ENCODE measurements at places on chromosomes 11 and 22. TPM values are rescaled to one million over a fixed set of nuclear protein-coding genes. Genes with fewer than 3 reads are reported as not detected.

DNA sequence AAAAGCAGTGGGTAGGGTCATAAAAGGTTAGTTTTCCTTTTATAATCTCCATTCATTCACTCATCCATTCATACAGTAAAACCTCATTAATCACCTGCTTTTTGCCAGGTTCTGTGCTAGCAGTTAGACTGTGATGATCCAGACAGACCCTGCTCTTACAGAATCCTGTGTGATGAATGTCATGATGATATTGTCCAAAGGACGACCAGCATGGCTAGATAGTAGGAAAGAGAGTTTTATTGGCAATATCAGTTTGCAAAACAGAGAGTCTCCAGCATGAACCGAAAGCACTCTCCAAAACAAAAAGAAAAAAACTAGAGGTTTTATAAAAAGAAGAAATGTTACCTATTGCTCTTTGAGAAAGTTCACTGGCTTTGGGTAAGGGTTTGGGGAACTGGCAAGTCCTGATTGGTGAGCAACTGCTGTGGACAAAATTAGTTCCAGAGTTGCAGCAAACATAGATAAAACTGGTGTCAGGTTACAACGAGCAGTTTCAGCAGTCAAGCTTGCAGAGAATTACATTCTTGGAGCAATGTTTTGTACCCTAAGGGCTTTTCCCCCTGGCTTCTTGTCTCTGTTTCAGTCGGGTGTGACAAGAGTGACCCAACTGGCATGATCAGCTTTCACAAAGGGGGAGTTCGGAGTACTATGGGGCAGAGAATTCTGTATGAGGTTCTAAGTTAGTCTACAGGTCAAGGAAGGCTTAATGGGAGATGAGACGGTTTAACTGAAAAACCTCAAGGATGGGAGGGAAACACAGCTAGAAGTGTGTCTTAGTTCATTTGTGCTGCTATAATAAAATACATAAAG, 58.3 kb downstream of the HSD17B12 start:
- H3K36me3 ChIP-seq: no peaks in the 10 kb centered on the region
- no peak overlapping the region for H3K27ac ChIP-seq
- DNase-seq: no peak
- H3K4me3 ChIP-seq: no peak overlapping the region
- no peaks in the 10 kb centered on the region for H3K27me3 ChIP-seq

DNA sequence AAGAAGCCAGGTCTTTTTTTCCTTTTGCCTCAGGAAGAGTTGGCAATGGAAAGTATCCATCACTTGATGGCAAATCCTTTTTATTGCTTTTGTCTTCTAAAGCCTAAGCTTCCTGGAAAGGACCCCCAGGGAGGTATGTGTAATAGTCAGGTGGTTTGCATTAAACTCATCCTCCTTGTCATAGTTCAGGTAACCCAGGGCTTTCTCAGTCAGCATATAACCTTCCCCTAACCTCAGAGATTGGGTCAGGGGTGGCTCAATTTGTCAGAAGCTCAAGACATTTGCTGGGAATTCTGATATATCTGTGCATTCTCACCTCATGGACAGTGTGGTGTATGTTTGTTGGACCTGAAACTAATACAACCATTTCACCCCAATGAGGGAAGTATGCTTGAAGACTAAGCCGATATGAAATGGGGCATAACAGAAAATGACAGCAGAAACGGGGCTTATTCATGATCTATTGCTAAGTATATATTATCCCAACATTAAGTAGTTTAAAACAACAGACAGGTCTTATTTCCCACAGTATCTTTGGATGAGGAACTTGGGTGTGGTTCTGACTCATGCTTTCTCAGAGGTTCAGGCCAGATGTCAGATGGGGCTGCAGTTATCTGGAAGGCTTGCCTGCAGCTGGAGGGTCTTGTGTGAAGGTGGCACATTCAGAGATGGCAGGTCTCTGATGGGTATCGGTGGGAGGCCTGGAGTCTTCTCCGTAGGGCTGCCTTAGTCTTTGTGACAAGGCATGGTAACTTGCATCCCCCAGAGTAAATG, 135.8 kb upstream of the SPON1 start:
- no peaks in the 10 kb centered on the region for H3K4me1 ChIP-seq
- H3K27me3 ChIP-seq: no peaks in the 10 kb centered on the region
- no peak overlapping the region for H3K27ac ChIP-seq
- DNase-seq: no peak

CLCF1 gene
- 6.3 TPM for total RNA-seq

- no peak for DNase-seq
- peaks cover 36% of the 10 kb centered on the region for H3K36me3 ChIP-seq
- no peaks in the 10 kb centered on the region for H3K4me1 ChIP-seq
- no peak overlapping the region for H3K4me3 ChIP-seq
- H3K27ac ChIP-seq: no peak overlapping the region
Observed at GRCh38 chr11:133928628-133929059, 28.1 kb downstream of the IGSF9B start.

DNA sequence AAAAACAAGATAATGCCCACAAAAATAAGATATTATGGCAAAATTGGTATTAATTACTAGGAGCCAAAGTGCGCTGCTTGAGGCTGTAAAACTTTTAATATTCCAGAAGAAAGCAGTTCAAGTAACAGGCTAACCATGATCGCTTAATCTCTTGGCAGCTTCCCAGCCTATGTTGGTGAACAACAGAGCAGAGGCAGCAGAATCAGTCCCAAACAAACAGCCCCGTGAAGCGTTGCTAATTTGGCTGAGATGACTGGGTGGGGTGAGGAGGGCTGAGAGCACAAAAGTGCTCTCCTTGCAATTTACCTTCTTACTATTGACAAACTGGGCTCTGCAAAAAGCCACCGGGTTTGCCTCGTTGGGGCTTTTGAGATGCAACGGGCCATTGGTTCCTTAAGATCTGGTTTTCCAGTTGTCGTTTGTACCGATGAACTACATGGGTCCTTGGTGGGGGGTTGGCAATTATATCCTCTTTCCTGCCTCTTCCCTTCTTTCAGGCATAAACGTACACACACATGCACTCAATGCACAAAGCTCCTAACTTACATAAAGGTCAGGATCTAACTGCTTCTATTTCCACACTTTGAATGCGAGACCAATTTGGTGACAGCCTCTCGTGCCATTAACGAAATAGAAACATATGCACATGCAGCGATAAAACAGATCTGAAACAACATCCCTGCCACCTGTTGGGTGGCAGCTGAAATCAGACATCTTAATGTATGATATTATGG, 407.6 kb upstream of the CADM1 start:
- no peak for DNase-seq
- H3K36me3 ChIP-seq: no peaks in the 10 kb centered on the region

- H3K4me1 ChIP-seq: peaks cover 52% of the 10 kb centered on the region
- no peaks in the 10 kb centered on the region for H3K36me3 ChIP-seq
- H3K4me3 ChIP-seq: no peak overlapping the region
- no peak for DNase-seq
- H3K27me3 ChIP-seq: no peaks in the 10 kb centered on the region
Observed at GRCh38 chr11:119367661-119368120, 13.8 kb downstream of the USP2 start.

GRCh38 chr11:126159719-126160344, 51.6 kb downstream of the RPUSD4 start:
- no peaks in the 10 kb centered on the region for H3K4me1 ChIP-seq
- DNase-seq: no peak
- no peaks in the 10 kb centered on the region for H3K27me3 ChIP-seq
- H3K4me3 ChIP-seq: no peak overlapping the region
- no peak overlapping the region for H3K27ac ChIP-seq
- no peaks in the 10 kb centered on the region for H3K36me3 ChIP-seq

DNA sequence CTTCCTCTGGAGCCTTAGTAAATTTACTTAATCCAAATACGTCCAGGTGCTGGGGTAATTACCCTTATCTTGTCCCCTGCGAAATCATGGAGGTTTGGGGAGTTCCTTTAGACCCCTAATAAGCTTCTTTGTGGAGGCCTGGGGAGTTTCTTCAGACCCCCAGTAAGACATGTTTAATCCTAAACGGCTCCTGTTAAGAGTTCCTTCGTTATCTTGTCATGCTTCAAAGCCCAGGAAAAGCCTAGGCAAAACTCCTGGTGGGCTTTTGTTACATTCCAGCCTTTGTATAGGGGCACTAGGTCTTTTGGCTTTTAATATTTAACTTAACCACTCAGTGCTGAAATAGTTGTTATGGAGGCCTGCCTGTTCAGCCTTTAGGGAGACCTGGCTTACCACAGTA, 18.1 kb upstream of the PAMR1 start:
- no peak overlapping the region for H3K27ac ChIP-seq
- H3K27me3 ChIP-seq: no peaks in the 10 kb centered on the region
- no peak overlapping the region for H3K4me3 ChIP-seq

DNA sequence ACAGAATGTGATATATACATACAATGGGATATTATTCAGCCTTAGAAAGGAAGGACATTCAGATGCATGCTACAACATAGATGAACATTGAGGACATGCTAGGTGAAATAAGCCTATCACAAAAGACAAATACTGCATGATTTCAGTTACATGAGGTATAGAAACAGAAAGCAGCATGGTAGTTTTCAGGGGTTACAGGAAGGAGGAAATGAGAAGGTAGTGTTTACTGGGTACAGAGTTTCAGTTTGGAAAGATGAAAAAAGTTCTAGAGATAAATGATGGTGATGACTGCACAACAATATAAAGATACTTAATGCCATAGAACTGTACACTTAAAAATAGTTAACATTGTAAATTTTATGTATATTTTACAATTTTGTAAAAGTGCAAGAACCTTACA, 266.7 kb upstream of the C11orf87 start:
- H3K4me3 ChIP-seq: no peak overlapping the region
- DNase-seq: no peak
- no peak overlapping the region for H3K27ac ChIP-seq
- H3K4me1 ChIP-seq: no peaks in the 10 kb centered on the region
- no peaks in the 10 kb centered on the region for H3K27me3 ChIP-seq

DNA sequence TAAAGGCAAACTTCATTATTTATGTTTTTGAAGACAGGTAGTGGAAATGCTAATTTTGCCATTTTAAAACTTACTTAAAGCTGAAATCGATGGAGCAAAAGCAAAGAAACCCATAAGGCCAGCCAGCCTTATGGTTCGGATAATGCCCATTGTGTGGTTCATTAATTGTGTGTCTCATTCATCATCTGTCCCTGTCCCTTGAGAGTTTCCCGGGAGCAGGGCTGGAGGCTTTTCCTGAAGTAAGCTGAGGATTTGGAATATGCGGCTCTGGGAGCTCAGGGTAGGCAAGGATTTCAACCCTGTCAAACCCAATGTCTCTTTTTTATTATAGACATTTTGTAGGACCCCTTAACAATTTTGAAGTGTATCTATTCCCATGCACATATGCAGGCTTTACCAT, 790.0 kb upstream of the KIRREL3 start:
- H3K27ac ChIP-seq: no peak overlapping the region
- H3K36me3 ChIP-seq: no peaks in the 10 kb centered on the region
- H3K4me1 ChIP-seq: no peaks in the 10 kb centered on the region
- H3K27me3 ChIP-seq: no peaks in the 10 kb centered on the region

GRCh38 chr11:27179334-27179733, 138.7 kb downstream of the BBOX1 start:
- no peak overlapping the region for H3K27ac ChIP-seq
- no peaks in the 10 kb centered on the region for H3K27me3 ChIP-seq
- H3K4me3 ChIP-seq: no peak overlapping the region
- H3K4me1 ChIP-seq: no peaks in the 10 kb centered on the region

FGF3 gene
- total RNA-seq: not detected

- no peak overlapping the region for H3K4me3 ChIP-seq
- H3K27me3 ChIP-seq: no peaks in the 10 kb centered on the region
- H3K36me3 ChIP-seq: peaks cover 62% of the 10 kb centered on the region
- no peaks in the 10 kb centered on the region for H3K4me1 ChIP-seq
Observed at GRCh38 chr11:3044004-3044403, 13.2 kb downstream of the CARS1 start.

DNA sequence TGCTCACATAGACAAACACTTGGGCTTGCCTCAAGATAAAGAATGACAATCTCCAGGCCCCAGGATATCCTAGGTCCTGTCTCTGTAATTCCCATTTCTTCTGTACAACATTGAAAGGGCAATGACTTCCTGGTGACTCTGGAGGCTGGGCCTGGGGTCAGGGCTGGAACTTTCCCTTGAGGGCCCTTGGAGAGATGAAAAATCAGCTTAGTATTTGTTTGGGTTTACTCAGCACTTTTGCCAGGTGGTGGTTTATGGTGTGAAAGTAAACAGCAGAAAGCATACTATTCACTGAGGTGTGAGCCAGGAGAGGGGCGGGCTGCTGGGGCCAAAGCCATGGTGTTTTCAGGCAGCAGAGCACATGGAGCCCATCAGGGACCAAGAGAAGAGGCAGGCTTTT, 214.7 kb upstream of the NARS2 start:
- H3K27me3 ChIP-seq: no peaks in the 10 kb centered on the region
- DNase-seq: no peak
- no peak overlapping the region for H3K4me3 ChIP-seq
- no peaks in the 10 kb centered on the region for H3K36me3 ChIP-seq
- H3K4me1 ChIP-seq: no peaks in the 10 kb centered on the region

GRCh38 chr11:61611309-61611708, 30.4 kb upstream of the SYT7 start:
- H3K27me3 ChIP-seq: no peaks in the 10 kb centered on the region
- H3K27ac ChIP-seq: no peak overlapping the region
- no peak for DNase-seq

GRCh38 chr11:30553521-30554110, 32.5 kb downstream of the MPPED2 start:
- no peak overlapping the region for H3K4me3 ChIP-seq
- H3K27me3 ChIP-seq: no peaks in the 10 kb centered on the region
- H3K4me1 ChIP-seq: peaks cover 10% of the 10 kb centered on the region
- DNase-seq: no peak
- no peak overlapping the region for H3K27ac ChIP-seq

DNA sequence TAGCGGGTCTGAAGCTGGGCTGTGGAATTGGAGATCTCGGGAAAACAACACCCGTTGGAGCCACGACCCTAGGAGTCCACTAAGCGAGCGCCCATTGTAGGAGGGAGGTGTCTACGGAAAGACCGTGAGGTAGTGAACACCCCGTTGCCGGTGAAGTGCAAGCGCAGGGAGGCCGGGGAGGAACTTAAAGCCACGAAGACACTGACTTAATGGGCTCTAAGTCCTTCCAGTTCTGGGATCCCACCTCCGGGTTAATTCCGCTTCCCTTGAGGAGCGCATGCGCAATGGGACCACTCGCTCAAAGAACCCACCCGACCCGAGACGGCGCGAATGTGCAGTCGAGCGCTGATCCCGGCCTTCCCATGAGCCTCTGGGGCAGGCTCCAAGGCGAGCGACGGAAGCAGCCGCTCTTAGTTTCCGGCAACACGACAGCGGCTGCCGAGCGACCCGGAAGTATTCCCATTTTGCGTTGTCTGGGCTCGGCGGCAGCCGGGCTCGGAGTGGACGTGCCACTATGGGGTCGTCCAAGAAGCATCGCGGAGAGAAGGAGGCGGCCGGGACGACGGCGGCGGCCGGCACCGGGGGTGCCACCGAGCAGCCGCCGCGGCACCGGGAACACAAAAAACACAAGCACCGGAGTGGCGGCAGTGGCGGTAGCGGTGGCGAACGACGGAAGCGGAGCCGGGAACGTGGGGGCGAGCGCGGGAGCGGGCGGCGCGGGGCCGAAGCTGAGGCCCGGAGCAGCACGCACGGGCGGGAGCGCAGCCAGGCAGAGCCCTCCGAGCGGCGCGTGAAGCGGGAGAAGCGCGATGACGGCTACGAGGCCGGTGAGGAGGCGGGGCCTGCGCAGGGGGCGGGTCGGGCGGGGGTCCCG, at the start of gene SART1:
TSS of gene SART1 (plus strand) at position 468 of the 874 bp plus-strand sequence. CDS start at position 515, 47 bp downstream.
- H3K4me1 ChIP-seq: no peaks in the 10 kb centered on the region
- H3K27ac ChIP-seq: peak within 1 kb of the TSS; percentile 96
- peak; percentile 91 for DNase-seq

Measured in tibial nerve (tissue), 4 donors.